Pancreas (tissue), 10 donors: ENCODE measurements at places on chromosomes 4 and X. TPM values are rescaled to one million over a fixed set of nuclear protein-coding genes. Genes with fewer than 3 reads are reported as not detected.

GRCh38 chr4:109410776-109411175 lies 22.8 kb upstream of the SEC24B start:
- DNase-seq = no peak

The DUX4 gene
- not detected for total RNA-seq

The GPRIN3 gene
- total RNA-seq = 7.6 TPM

DNA sequence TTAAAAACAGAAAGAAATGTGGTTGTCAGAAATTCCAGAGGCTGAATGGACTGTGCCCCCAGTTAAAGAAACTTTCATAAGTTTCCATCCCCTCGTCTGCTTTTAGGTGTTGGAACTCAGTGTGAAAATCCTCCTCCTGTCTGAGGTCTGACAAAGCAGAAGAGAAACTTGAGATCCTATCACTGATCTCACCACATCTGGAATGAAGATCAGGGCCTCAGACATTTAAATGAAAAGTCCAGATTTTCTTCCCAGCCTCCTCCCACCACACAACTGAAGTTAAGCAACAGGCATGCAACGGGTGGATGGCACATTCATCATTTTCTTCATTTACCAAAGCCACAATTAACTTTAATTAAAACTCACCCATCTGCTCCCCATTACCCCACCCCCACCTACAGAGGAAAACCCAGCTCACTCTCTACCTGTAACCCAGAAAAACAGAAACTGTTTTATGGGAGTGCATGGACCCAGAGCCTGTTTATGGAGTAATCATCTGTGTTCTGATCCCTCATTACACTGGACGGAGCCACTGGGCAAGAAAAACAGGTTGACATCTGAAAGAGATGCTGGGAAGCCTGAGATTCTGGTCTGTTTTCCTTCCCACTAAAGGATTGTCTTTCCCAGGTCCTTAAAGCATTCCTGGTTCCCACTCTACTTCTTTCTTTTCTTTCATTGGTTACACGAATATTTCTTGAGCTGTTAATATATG lies 58.1 kb upstream of the HOPX start:
- no peak for DNase-seq

DNA sequence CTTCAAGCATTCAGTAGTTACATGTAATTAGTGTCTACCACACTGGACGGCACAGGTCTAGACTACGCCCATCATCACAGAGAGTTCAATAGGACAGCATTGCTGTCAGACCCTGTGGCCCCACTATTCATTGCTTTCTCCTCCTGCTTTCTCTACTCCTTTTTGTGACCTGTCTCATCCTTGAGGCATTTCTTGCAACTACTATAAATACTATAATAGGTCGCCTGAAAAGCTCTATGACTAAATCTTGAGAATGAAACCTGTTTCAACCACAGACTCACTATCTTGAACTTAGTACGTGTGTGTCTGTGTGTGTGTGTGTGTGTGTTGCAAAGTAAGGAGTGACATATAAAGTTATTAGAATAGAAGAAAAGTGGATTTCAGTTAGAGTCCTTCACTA lies 252.9 kb upstream of the KLF3 start:
- DNase-seq = no peak

DNA sequence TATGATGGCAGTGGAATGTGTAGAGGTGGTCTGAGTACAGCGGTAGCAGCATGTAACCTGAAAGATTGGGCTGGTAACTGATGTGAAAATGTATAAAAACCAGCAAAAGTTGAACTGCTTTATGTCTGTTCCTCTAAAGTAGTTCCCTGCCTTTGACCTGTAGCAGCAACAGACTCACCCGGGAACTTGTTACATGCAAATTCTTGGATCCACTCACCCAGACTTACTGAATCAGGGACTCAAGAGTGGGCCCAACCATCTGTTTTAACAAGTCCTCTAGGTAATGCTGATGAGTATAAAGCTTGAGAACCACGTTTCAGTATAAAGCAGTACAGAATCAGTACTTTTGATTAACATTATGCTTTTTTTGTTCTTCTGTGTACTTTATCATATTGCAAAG lies 84.7 kb downstream of the RAP1GDS1 start:
- DNase-seq = no peak
